ENCODE measurements at places on chromosomes 13 and 19.

DNA sequence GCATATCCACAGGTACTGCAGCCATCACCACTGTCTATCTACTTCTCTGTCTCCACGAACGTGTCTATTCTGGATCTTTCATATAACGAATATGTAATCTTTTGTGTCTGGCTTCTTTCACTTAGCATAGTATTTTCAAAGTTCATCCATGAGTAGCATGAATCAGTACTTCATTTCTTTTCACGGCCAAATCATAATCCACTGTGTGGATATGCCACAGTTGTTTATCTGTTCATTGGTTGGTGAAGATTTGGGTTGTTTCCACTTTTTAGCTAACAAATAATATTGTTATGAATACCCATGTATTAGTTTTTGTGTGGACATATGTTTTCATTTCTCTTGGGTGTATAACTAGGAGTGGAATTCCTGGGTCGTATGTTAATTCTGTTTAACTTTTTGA, 14.4 kb downstream of the RGCC start:
- no peak for DNase-seq

DNA sequence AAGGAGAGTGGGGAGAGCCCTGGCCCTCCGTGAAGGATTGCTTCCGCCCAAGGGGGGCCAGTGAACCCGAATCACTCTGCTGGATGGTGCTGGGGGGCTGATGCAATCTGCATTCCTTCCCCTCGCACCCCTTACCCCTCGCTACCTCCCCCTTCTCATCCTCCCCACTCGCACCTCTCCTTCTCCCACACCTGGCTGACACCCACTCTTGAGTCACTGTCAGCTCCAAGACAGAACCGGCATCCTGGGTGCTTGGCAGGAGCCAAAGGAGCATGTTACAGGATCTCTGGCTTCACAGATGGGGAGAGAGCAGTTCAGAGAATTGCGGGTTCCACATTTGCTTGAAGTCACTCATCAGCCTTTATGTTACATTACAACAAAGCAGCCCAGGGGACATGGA, 125.9 kb upstream of the GJB6 start:
- DNase-seq = no peak

DNA sequence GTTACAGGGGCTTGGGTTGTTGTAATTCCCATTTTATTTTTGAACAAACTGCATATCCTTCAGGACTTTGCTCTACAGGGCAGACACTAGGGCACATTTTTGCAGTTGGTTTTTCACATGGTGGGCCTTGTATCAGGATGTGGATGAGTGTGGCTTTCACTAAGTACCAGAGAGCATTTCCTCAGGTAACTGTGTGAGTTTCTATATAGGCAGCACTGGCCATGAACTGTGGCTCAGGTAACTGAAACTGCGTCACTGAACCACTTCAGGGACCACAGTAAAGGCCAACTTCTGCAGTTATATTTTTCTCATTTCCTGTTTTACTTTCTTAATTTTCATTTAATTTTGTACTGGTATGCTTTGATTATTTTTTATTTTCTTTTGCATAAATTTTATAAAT, 166.5 kb downstream of the ZNF486 start:
- DNase-seq = no peak

GRCh38 chr13:48477191-48477855, 55.6 kb downstream of the RCBTB2 start:
- DNase-seq = no peak

DNA sequence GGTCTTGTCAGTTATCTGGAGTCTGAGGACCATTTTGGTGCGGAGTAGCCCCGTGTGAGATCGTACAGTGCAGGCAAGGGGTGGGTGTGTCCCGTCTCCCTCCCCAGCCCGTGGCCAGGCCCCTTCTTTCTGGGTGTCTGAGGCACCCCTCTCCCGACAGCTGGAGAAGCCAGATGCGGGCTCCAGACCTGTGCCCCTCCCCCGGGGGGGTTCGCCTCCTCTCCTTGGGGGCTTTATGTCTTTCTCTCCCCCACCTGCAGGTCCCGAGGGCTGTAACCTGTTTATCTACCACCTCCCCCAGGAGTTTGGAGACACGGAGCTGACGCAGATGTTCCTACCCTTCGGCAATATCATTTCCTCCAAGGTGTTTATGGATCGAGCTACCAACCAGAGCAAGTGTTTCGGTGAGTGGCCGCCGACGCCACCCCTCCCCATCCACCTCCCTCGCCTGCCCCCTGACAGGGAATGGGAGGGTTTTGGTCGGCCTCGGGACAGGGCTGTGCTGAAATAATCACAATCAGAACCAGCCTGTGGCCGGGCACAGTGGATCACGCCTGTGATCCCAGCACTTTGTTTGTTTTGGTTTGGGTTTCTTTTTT, 65.6 kb downstream of the CELF5 start:
- DNase-seq = no peak

DNA sequence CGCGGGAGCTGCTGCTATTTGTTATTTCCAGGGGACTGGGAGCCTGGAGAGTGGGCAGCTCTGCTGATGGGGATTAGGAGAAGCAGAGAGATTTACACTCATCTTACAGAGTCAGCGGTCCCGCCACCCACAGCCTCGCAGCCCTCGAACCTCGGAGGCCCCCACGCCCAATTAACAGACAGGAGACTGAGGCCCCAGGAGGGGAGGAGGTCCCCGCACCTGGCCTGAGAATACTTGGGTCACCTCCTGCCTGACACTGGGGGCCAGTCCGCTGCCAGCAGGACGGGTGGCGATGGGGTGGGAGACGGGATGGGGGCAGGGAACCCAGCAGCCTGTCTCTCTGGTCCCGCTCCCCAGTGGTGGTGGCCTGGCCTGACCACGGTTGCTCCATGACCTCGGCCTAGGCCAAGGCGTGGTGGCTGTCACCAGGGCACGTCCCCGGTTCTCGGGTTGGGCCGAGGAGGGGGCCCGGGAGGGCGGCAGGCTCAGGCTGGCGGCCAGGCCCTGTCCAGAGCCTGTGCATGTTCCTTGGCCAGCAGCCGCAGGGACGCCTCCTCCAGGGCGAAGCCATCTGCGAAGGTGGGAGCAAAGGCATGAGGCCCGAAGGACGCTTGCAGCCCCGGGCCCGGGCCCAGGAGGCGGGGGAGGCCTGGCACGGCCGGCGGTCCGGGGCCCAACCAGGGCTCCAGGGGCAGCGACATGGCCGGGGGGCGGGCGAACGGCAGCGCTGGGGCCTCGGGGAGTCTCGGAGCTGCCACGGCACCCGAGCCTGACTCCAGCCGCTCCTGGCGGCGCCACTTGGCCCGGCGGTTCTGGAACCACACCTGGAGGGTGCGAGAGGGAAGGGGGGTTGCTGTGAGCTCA, 1.7 kb downstream of the RAX2 start:
- DNase-seq = no peak

DNA sequence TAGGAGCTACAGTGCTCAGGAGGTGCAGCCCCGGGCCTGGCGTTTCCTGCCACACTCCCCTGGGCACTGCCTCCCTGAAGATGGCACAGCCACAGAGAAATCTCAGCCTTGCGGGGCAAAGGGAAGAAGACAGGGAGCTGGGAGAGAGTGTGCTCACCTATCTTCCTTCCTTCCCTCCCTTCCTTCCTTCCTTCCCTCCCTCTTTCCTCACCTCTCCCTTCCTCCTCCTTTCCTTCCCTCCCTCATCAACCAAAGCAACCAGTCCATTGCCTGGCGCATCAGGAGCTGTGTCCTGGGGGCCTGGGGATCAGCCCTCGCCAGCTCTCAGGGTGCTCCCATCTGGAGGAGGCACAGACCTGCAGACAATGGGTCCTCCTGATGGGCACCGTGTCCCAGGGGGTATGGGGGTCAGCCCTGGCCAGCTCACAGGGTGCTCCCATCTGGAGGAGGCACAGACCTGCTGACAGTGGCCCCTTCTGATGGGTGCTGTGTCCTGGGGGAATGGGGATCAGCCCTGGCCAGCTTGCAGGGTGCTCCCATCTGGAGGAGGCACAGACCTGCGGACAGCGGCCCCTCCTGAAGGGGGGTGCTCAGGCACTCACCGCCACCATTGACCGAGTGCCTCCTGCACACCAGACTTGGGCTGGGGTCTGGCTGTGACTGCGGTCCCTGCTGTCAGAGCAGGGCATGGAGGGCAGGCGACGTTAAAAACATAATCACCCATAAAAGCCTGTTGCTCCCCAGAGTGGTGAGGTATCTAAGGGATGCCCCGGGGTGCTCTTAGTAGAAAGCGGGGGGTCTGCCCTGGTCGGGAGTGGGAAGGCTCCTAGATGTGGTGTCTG, 120.2 kb downstream of the URI1 start:
- DNase-seq = no peak

GRCh38 chr19:13463296-13463695, 43.0 kb downstream of the CACNA1A start:
- no peak for DNase-seq

GRCh38 chr13:38204556-38204955, 145.1 kb upstream of the UFM1 start:
- DNase-seq = no peak

DNA sequence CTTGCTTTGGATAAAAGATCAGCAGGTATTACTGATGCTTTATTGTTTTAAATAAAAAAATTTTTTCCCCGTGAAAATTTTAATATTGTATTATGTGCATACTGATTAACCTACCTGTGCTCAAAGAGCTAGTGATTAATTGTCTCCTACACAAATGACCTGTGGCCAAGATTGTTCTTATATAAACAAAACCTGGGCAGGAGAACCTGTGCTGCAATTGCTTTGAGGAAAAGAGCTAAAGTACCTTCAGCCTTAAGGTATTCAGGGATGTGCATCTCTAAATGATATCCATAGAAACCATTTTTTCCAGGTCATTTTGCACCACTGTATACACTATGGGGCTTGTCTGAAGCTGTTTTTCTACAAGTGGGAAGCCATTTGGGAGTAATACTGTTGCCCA, 1.2 kb downstream of the FRY start:
- no peak for DNase-seq

- DNase-seq = no peak
These were observed 199.9 kb downstream of the LACC1 start for GRCh38 chr13:44079413-44080205.

DNA sequence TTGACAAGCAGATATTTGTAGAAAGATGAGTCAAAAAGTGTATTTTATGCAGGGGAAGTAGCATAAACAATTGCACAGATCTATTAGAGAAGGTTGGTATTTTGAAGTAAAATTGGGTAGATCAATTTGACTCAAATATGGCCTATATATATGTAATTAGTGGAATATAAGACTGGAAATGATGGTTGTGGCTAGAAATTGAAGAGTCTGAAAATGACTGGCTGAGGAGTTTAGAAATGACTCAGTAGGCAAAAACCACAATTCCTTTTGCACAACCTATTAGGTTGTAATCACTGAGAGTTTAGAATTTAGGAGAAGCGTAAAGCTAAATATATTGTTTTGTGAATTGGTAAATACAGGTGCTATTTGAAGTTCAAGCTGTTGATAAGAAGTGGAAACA, 622.6 kb upstream of the PCDH20 start:
- DNase-seq = no peak

DNA sequence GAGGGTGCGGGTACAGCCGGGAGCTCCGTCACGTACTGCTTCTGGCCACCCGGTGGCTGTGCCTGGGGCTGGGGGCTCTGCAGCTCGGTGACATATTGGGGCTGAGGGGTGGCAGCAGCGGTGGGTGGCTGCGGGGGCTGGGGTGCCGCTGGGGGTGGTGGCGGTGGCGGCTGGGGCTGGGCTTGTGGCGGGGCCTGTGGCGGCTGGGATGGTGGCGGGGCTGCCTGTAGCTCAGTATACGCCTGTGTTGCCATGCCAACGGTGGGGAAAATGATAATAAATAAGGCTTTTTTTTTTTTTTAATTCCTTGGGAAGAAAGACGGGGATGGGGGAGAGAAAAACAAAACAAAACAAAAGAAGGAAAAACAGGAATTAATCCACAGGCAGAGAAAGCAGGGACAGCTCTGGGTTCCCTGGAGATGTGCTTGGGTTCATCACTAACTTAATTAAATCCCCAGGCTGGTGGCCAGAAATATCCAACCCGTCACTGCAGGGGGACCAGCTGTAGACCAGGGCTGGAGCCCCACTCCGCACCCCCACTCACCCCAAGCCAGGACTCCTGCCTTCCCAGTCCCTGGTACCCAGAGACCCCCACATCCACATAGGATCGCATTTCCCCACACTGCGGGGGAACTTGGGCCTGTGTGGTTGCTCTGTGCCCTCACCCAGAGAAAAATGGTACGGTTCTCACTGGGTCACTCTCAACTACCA, 12.4 kb downstream of the RFX1 start:
- DNase-seq = no peak

GRCh38 chr13:31081316-31081715, 80.4 kb downstream of the HSPH1 start:
- no peak for DNase-seq

DNA sequence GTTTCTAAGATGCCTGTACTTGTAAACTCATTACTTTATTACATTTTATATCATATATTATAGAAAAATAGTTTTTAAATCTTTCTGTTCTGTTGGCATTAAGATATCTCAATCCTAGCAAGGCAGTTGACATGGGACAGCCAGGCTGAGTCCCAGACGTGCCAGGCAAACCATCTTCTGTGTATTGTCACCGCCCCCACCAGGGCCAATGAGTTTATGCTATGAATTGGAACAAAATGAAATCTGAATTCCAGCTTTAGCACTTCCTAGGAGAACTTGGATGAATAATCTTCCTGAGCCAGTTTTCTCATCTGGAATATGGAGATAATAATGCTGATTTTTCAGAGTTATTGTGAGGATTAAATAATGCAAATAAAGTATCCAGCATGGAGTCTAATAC, 79.9 kb upstream of the GSX1 start:
- DNase-seq = no peak

- no peak for DNase-seq
These were observed 13.0 kb downstream of the ARHGAP33 start for GRCh38 chr19:35788205-35788960.

DNA sequence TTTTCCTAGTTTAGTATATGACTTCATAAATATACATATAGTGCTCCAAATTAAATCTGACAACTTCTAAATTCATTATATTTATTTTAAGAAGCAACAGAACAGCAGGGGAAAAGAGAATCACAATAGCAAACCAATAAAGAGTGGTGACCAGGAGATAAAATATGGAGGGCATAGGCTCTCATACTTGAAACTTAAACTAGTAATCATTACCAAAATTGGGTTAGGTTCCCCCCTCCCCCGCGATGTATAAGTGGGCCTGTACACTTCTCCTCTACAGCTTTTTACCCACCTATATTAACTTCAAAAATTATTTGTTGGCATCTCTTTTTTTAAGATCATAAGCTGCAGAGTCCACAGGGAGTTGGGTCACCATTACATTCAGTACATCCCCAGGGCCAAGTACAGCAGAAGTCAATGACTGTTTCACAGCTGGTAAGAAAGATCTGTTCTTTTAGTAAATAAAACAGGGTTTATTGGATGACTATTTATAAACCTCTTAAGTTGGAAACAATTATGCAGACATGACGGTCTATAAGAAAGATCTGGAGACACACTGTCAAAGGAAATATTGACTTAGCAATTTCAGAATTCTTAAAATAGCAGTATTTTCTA, 29.4 kb downstream of the KLF12 start:
- DNase-seq = no peak

GRCh38 chr13:41458761-41459431, 1.5 kb downstream of the RGCC start:
- no peak for DNase-seq

Data from tibial nerve (tissue), 4 donors.